NCI-H1930 (cell line): ENCODE measurements at places on chromosomes 5 and 9.

GRCh38 chr9:82532504-82533180, 530.3 kb downstream of the RASEF start:
- no peak for DNase-seq

DNA sequence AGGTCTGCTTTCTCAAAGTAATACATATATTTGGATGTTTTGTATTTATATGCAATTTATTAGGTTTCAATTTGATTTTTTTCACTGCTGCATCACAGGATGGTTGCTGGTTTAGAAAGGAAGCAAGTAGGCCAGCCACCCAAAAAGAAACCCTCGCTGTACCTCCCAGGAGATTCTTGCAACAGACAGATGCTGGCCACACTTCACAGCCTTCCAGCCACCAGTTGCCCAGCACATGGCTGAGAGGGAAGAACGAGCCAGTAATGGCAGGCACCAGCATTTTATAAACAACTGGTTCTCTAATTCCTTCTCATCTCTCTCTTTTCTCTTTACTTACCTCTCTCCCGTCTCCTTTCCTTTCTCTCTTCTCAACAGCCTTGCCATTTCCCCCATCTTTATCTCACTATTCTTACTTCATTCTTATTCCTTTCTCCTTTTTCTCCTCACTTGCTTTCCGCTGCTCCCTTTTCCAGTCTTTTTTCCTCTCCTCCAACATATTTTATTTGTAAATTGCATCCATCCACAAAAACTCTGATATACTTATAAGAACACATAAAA, 38.9 kb downstream of the EFNA5 start:
- no peak for DNase-seq

DNA sequence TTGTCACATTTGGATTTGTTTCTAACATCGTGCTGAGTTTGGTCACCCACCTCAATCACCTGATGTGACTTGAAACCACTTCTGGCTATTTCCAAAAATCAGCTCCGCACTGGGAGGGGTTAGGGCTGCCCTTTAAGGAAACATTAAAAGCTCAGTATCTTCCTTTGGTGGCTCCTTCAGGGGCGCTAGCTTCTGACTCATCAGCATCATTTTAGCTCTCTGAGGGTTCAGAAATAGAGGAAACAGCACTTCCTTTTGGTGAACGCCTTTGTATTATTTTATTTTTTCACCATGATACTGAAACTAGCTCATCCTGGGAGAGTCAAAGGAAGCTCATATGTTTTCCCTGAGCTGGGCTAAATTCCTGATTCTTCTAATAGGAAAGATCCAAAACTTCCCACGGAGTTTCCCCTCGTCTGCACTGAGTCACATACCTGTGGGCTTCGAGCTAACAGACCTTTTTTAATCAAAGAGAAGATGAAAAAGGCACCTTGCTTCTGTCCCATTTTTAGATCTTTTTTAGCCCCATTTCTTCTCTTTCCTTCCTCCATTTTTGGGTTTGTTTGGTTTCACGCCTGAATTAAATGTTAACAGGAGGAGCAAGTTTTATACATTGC, 48.2 kb downstream of the ROPN1L start:
- DNase-seq = no peak

DNA sequence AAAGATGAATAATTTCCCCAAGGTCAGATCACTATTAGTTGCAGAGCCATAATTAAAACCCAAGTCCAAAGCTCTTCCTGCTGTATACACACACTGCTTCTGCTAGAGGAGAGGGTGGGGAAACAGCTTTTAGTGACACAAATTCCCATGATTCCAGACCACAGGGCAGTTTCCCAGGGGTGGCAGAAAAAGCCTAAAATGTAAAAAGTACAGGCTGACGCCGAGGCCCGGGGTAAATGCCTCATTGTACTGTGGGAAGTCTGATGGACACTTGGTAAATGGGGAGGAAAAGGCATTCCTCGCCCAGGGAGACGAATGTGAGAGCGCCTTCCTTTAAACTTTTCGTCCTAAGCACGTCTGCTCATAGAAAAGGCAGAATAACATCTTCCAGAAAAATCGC, 65.7 kb downstream of the DENND1A start:
- DNase-seq = no peak

DNA sequence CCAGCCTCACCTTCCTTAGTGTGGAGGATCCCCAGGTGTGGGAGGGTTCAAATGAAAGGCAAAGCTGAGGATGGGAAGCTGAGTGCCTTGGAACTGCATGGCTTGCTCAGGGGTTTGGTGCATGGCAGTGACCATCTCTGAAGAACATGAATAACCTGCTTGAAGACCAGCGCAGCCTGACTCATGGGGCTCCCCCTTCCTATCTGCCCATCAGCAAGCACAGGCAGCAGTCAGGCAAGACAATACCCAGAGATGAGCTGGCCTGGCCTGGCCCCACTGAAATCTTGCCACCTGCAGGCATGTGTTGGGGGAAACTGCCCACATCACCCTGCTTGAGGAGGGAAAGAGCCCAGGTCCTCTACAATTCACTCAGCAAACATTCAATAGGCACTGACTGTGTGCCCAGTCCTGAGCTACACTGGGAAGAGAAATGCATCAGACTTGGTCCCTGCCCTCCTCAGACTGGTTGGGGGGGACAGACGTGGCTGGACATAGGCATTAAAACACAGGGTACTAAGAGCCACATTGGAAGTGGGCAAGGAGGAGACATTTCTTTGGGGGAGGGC, 105.0 kb upstream of the ALDH1B1 start:
- DNase-seq = no peak
